ENCODE measurements at places on chromosomes 2 and 18.

DNA sequence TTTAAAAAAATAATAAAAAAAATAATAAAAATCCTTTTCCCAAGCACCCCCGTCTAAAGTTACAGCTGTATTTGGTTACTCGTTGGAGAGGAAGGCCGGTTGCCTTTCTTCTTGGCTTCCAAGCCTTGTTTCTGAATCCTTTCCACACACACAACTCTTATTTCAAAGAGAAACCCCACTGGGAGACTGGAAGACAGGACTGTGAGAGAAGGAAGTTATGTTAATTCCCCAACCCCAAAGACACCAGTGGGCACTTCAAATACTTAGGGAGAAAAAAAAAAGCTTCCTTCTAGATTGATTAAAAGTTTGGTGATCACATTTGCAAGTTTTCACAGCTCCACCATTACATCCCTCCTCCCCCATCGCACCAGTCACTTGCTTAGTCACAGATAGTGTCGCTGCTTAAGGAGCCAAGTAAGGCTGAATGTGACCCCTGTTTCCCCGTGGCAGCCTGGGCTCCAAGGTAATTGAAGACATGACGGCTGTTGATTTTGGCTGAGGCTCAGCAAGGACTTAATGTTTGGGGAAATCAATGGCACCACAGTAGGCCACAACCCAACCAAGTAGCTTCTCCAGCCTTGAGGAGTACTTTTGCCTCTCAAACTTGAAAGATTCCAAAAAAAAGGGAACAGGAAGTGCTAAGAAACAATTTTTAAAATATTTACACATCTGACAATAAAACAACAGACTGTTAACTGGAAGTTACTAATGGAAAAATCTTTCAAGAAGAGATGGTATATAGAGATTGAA is 40.8 kb upstream of the FRZB start:
- DNase-seq, result no peak

GRCh38 chr2:235391921-235392615 is 101.8 kb upstream of the AGAP1 start:
- DNase-seq, result no peak

DNA sequence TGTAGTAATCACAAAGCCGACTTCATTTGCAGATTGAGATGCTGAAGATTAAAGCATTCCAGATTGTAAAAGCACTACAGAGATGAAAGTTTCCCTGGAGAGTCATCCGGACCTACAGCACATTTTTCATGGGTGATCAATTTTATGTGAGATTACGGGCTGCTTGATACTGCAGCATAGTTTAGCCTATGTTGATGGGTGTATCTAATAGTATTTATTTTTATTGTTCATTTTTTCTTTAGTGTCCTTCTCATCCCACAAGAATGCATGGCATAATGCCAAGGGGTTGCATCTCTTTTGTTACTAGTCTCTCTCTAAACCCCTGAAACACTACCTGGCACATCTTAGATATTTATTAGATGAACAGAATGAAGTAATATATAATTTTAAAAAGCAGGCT is 240.4 kb downstream of the MBD2 start:
- DNase-seq, result no peak

DNA sequence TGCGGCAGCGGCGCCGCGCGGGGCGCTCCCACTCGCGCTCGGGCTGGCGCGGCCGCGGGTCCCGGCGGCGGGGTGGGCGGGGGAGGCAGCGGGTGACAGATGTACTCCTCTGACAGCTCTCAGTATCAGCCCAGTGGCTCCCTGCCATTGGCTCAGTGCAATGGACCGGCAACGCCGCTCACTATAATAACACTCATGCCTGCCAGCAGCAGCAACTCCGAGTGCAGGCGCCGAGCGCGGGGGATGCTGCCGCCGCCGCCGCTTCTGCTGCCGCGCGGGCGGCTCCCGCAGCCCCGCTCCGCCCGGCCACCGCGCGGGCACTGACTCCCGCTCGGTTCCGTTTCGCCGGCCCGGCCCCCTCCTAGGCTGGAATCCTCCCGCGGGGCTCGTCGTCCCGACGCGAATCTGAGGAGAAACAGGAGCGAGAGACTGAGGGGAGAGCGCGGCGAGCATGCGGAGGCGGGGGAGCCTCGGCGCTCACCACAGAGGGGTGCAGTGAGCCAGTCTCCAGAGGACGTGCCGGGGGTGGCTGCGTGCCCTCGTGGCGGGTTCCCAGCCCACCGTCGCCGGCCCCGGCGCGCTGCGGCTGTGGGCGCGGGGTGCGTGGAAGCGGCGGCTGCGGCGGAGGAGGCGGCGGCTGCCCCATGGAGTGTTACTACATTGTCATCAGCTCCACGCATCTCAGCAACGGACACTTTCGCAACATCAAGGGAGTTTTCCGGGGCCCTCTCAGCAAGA is at the start of gene ZNF804A:
ZNF804A (plus strand) TSS at position 214 of the 738 bp plus-strand sequence; CDS start at position 645, 431 bp downstream.
- peak; percentile 5 for DNase-seq

- DNase-seq, result no peak
Observed at GRCh38 chr2:207290833-207291624, 125.3 kb upstream of the KLF7 start.

DNA sequence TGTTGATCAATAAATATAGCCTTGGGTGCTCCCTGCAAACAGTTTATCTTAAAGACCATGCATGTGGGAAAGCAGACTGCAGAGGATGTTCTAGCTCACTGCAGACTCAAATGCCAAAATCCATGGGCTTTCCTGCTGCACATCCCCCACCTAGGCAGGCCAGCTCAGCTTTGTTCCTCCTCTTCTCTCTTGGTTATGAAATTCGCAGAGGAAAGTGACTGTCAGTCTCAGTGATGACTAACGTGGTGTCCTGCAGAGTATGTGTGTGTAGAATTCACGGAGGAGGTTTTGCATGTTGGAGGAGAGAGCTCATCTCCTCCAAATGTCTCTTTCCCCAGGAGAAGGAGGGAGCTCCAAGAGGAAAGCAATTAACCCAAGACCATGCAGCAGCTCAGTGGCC is 21.4 kb upstream of the KCNS3 start:
- no peak for DNase-seq

- DNase-seq, result no peak
Observed at GRCh38 chr18:2857491-2858131, 10.8 kb downstream of the EMILIN2 start.

DNA sequence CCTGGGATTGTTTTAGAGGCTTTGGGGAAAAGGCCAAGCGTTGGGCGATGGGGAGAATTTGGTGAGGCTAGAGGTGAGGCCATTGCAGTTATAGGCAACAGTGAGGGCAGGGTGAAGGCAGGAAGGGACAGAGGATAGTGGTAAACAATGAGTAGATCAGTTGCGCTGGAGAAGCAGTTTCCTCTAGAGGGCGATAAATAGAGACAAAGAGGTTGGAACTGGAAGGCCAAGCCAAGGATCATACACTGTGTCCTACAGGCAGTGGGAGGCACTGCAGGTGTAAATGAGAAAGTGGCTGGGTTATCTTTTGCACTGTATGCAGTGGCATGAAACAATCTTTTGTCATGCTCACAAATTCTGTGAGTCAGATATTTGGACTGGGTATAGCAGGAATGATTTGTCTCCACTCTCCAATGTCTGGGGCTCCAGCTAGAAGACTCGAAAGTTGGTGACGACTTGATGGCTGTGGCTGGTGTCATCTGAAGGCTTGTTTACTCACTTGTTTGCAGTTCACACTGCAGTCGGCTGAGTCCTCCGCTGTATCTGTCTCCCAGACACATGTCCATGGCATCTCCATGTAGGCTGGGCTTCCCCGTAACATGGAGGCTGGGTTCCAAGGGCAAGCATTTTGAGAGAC is 82.1 kb downstream of the TNP1 start:
- no peak for DNase-seq

DNA sequence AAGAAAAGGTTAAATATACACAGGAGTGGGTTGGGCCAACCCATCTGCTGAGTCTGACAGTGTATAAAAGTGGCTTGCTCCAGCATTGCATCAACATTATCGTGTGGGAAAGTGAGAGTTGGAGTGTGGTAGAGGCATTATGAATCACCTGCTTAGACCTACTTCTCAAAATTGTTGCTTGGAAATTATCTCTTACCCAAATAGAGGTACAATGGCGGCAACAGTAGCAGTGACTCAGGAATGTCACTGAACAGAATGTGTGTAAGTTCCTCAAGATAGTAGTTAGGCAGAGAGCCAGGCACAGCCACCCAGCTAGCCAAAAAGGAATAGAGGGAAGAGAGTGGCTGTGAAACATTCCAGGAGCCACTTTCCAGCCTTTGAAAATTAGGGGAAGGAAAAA is 616.0 kb downstream of the NUP35 start:
- no peak for DNase-seq

- no peak for DNase-seq
Observed at GRCh38 chr2:69986691-69987090, 25.3 kb upstream of the ASPRV1 start.

GRCh38 chr2:99694331-99694730 is 204.5 kb upstream of the REV1 start:
- DNase-seq, result no peak
